ELF-1 (cell line): ENCODE measurements at places on chromosomes 12 and 14.

- DNase-seq = peak; percentile 87
These were observed at the start of gene SAMD4A for GRCh38 chr14:54566410-54567223. TSS of gene SAMD4A (plus strand) at chr14:54567128. CDS start at chr14:54567917, 789 bp downstream.

DNA sequence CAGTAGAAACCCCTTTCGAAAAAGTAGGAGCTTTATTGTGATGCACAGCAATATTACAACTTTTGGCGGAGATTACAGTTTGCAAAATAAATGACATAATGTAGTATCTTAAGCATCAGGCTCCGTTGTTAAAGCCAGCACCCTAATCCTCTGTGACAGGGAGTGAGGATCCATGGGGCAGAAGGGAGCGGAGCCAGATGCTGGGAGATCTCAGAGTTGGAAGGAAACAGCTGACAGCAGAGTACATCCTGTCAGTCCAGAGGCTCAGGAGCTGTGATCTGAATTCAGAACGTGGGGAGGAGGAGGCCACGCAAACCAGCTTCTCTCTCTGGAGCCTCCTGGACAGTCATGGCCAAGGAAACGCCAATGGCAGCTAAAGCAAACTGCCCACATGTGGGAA, 55.7 kb downstream of the TMTC1 start:
- no peak for DNase-seq

DNA sequence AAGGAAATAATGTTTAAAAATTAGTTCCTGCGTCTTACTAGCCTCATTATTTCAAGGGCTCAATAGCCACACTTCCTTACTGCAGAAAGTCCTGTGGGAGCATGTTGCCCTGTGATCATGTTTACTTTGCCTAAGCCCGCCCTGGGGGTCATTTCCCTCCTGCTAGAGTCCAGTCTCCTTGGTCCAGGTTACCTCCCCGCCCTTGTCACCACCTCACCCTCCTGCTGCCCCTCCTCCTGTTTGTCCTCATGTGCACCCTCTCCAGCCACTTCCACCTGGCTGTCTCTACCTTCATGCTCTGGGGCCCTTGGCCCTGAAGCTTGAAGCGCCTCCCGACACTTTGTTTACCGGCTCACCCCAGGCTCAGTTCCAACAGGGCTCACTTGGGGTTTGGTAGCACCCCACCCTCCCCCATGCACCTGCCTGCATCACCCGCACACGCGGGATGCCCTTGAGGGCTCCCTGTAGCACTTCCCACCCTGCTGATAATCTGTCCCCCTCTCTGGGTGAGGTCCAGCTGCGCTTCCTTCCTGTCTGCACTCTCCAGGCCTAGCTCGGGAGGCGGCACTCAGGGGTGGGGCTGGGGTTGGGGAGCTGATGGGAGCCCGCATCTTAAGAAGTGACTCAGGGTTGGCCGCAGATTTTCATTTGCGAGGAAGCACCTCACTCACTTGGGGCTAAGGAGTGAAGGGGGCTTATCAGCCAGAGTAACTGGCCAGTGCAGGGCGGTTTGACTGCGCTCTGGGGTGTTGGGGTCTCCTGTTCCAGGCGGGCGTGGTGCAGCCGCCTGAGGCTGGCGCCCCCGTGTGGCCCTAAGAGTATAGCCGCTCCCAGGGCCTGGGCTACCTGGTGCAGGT, 40.1 kb downstream of the SMIM41 start:
- DNase-seq = peak; percentile 88

- DNase-seq = no peak
These were observed 822.7 kb downstream of the NRXN3 start for GRCh38 chr14:78992867-78993266.

DNA sequence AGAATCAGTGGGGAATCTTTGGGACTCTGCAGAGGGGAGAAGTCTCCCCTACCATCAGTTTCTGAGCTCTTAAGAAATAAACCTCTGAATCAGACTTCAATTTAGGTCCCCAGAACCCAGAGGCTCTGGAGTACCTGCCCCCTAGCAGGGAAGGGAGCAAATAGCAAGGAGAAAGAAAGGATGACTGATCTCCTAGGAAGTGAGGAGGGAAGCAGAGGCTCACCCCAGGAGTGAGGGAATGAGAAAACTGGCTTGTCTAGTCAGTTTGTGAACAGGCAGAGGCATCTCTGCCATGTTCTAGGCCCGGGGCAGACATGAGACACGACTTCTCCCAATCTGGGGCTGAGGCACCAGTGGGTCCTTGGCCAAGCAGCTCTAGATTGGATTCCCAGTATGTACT, 24.3 kb upstream of the SMUG1 start:
- DNase-seq = no peak

DNA sequence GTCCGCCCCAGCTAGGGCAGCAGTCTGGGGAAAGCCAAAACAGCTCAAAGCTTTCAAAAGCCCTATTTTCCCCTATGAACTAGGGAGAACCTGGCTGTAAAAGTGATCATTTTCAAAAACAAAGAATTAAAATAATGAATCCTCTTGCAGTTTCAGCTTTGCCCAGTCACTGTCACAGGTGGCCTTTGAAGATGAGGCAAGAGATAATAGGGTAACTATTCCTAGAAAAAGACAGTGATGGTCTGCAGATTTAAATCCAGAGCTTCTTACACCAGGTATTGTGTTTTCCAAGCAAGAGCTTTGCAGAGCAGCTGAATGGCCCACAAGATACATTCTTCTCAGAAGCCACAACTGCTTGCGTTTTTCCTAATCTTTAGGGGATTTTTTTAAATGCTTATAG, 80.2 kb upstream of the NUDT4 start:
- DNase-seq = no peak

DNA sequence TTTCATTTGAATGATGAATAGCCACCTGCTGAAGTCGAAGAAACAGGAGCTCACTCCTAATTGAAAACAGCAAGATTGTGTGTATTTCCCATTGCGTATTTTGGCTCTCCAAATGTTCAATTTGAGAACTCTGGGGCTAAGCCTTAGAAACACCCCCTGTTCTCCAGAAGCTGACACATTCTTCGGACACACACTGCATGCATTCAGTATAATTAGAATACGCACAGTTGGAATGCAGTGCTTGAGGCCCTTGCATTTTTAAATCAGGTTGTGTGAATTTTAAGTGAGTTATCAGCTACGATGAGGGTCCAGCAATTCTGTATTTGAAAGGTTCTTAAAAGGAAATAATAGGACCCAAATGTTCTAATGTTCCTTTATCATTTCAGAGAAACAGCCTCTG, 103.8 kb downstream of the PRKD1 start:
- no peak for DNase-seq

DNA sequence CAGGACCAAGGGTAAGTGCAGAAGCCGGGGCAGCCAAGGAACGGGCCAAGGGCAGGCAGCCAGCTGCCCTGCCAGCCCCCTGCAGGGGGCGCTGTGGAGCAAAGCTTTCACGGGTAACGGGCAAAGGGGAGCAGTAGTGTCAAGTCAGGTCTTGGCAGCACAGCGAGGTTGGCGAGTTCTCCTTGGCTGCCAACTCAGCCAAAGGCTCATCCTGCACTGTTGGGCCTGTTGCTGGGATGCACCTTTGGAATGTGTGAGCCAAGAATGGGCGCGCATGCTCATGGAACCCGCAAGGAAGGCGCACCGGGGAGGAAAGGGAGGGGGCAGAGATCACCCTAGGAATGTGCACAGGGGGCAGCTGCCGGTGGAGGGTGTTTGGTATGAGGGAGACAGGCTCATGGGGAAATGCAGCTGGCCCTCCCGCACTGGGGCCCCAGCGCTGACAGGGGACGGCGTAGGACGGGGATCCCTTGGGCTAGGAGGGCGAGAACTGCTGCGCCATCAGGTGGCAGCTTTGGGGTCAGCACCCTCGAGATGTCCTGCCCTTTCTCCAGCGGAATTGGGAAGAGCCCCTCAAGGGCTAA, 138.0 kb downstream of the ASCL4 start:
- DNase-seq = peak; percentile 72

DNA sequence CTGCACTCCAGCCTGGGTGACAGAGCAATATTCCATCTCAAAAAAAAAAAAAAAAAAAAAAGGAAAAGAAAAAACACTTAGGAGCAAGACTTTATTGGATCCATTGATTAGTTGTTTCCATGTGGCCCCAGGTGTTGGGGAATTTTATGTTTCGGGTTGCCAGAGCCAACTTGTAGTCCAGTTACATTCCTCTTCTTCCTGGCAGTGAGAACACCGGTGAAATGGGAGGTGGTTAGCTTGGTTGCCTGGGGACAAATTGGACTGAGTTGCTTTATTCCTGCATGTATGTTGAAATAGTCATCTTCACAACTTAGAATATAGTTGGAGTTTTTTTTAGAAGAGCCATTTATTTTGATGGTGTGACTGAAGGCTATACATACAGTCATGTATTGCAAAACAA, 12.6 kb downstream of the RCOR1 start:
- peak; percentile 46 for DNase-seq

- DNase-seq = peak; percentile 25
These were observed 114.8 kb downstream of the MON2 start for GRCh38 chr12:62581288-62582064.

- DNase-seq = no peak
These were observed 18.5 kb downstream of the ZBTB42 start for GRCh38 chr14:104819361-104819781.

DNA sequence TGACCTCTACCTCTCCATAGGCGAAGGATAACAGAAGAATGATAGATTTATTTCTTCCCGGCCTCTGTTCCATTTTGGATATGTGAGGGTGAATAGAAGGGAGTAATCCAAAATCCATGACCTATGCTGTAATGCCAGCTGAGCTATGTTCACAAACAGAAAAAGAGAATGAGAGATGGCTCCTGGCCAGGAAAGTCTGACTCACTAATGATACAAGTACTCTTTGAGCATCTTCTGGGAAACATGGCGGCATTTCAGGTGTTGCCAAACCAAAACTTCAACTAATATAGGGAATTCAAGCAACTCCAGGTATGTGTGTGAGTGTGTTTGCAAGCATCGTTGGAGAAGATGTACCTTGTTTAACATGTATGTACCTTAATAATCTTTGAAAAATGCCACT, 55.1 kb downstream of the MED13L start:
- DNase-seq = no peak

- DNase-seq = no peak
These were observed 62.3 kb upstream of the PTCSC3 start for GRCh38 chr14:36238666-36239363.

DNA sequence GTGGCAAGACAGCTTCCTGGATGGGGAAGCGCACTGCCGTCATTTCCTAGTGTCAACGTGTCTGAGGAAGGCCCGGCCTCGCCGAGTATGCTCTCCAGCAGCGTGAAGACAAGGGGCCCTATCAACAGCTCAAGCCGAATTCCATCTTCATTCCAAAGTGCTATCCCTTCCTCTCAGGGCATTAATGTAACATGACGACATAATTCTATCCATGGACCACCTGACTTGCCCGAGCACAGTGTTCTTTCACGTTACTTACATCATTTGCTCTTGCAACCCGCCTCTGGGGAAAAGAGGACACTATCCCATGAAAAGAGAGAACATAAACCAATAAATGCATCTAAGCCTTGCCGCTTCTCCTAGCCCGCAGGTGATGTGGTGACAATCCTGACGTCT, 22.9 kb downstream of the CCDC92 start:
- no peak for DNase-seq
